T-helper 1 cell (primary cell): ENCODE measurements at places on chromosomes 4 and X.

DNA sequence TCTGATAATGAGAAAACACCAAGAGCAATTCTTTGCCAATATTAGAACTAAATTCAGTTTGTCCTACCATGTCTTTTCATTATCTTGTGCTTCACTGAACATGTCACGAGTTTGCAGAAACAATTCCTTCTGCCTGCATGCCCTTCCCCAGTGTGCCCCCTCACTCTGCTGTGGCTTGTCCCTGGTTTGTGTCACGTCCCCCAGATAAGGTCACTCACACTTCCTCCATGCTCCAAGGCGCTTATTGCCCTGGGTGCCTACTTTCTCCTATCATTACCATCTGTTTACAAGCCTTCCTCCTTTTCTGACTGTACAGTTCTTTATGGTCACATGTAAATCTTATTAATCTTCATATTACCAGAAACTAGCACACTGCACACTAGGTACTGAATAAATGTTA lies 394.1 kb downstream of the KCNIP4 start:
- no peak for DNase-seq

GRCh38 chrX:71650333-71650969 lies 16.9 kb upstream of the LOC101059915 start:
- no peak for DNase-seq

DNA sequence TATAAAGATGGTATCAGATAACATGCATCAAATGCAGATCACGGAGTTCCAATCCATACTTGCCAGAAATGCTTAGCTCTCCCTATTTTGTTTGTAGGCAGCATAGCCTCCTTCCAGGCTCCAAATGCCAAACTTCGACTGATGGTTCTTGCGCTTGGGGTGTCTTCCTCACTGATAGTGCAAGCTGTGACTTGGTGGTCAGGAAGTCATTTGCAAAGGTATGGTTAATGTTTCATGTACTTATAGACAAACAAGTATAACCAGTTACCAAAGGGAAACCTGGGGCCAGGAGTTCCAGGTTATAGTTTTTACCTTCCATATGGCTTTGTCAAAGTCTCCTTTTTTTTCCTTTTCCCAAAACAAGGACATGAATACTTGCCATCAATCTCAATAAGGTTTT lies 5.3 kb downstream of the CWH43 start:
- no peak for DNase-seq

GRCh38 chr4:98203332-98204235 lies 57.6 kb upstream of the RAP1GDS1 start:
- DNase-seq: no peak

- DNase-seq: no peak
These were observed 28.7 kb downstream of the RAB28 start for GRCh38 chr4:13455411-13455810.

GRCh38 chrX:118847676-118848075 lies 24.1 kb downstream of the ZCCHC12 start:
- DNase-seq: no peak

- DNase-seq: no peak
These were observed 113.5 kb upstream of the TMEM164 start for GRCh38 chrX:109889289-109890006.

- DNase-seq: no peak
These were observed 24.7 kb downstream of the TECRL start for GRCh38 chr4:64384237-64385203.

DNA sequence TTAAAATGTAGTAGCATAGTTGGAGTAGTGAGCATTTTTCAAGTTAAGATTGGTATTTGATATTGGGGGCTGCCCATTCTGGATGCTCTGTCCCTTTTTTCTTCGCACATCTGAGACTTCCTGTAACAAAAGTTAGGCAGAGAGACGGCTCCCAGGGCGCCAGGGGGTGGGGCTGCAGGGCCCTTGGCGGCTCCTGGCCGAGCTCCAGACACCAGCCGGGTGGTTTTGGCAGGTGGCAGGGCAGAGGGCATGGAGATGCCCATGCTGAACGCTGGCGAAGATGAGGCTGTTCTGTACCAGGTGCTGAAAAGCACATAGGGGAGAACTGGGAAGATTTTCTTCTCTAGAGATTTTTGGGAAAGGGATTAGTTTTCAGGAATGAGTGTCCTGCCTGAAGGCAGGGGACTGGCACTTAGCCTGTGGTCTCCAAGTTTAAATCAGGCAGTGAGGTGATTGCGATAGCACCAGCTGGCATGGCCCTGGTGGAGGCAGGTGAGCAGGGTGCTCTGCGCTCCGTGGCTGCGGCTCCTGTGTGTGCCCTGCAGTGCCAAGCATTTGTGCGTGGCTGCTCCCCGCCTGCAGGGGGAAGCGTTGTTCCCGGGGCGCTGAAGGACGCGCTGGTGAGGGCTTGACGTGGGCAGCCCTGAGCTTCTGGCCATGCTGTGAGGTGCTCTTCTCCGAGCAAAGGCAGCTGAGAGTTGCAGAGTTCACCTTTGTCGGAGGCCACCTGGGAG lies 23.6 kb upstream of the HGFAC start:
- DNase-seq: no peak

- DNase-seq: no peak
These were observed 38.7 kb upstream of the KCTD8 start for GRCh38 chr4:44487341-44487740.

GRCh38 chrX:39822133-39822748 lies 275.5 kb downstream of the BCOR start:
- DNase-seq: no peak

DNA sequence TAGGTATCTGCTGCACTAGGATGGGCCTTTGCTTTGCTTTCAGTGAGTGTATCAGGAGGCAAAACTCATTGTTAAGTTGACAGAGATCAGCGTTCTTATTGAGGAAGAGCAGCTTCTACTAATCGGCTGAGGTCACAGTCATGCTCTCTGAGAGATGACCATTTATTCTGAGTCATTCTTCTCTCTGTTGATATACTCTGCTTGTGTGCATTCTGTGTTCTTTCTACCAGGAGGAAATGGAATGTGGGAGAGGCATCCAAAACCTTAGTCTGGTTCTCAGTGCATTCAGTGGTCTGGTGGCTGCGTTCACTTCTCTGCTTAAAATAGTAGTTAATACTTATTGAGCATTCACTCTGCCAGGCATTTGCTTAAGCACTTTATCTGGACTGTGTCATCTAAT lies 66.2 kb downstream of the RRAGB start:
- no peak for DNase-seq

DNA sequence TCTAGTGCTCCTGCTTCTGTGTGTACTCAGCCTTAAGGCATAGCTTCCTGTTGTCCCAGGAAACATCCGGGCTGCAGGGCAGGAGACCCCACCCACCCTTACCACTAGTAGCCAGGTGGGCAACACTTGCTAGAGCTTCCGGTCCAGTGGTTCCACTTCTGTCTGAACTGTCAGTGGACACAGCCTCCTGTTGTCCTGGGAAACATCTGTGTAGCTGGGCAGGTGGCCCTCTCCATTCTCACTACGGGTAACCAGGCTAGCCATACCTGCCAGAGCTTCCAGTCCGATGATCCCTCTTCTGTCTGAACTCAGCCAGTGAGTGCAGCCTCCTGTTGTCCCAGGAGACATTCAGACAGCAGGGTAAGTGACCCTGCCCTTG lies 372.2 kb downstream of the INPP4B start:
- no peak for DNase-seq

- DNase-seq: no peak
These were observed 342.8 kb downstream of the DHX15 start for GRCh38 chr4:24241511-24241910.

- no peak for DNase-seq
These were observed 41.5 kb downstream of the CLCN4 start for GRCh38 chrX:10198254-10198653.

DNA sequence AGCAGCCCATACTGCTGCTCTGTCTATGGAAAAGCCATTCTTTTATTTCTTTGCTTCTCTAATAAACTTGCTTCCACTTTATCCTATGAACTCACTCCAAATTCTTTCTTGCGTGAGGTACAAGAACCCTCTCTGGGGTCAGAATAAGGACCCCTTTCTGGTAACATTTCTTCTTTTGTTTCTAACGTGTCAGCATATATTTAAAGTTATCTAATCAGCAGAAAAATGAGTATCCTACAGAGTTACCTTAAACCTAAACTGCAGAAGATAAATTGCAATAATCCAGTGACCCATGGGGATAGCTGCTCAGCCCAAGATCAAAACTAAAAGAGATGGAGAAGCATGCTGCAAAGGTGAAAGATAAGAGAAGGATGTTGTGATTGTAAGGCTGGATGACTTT lies 4.0 kb downstream of the ADH5 start:
- DNase-seq: no peak

DNA sequence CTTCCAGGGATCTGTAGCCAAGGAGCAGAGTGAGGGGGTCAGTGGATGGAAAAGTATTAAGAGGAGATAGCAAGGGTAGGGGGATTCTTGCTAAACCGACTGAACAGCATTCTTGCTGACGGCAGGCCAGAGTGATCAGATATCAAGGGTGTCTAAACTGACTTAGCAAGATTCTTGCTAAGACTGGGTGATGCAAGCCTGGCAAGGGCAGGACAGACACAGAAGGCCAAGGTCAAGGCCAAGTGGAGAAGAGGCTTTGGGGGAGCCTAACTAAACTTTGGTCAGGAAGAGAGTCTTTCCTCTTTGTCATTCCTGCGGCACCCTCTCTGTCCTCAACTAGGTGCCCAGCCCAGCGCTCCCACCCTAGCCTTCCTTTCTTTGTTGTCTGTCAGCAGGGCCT lies 799 bp downstream of the XPNPEP2 start:
- no peak for DNase-seq

DNA sequence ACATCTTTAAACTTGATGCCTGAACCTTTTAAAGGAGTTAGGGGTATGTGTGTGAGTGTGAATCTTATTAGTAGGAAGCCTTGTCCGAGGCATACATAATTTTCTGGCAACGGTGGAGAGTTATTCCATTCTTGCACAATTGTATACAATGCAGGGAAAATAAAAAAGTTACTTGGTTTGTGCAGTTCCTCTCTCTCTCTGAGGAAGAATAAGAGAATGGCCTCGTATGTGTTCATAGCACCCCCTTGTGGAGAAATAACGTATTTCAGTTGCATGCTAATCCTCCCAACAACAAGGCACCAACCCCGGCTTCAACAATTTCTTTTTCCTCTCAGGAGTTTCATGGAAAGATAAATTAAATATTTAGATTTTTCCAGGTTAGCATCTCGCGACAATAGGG lies 33.7 kb upstream of the FGF13 start:
- peak; percentile 31 for DNase-seq

DNA sequence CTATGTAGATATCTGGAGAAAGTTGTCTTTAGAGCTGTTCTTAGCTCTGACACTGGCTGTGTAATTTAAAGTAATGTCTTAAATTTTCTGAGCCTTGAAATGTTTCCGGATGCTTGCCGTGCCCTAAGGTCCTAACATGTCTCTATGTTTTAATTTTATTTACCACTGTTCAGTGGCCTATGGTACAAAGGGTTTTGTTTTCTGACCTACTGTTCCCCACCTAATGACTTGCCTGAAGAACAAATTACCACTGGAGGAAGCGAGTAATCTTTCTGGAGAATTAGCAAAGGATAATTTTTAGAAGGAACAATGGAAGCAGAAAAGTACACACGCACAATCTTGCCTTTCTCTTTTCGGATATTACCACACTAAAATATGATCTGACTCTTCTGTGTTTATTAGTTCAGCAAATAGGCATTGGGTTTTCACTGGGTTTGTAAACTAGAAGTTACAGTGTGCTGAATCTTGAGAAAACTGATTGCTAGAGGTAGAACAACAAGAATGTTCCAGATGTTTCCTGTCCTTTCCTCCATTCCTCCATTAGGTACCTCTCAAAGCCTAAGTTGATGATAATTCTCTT lies 435.9 kb downstream of the PACRGL start:
- no peak for DNase-seq

GRCh38 chr4:617644-618641 lies 7.4 kb upstream of the PDE6B start:
- DNase-seq: no peak

DNA sequence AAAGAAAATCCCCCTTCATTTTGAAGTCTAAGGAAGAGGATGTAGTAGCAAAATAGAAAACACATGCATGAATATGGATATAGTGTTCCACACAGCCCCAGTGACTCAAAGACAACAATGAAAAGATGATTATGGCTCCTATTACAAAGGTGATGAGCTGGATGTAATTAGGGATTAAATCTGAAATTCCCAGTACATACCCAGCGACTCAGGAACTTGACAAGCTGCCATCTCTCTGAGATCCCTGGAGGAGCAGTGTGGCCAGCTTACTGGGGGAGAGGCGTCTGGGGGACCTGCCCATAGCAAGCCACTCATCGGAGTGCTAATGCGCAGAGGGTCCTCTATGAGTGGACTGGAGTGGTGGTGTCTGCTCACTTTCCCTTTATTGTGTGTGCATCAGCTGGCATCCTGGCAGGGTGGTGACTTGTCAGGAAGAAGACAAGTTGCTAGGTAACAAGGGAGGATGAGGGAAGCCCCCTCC lies 42.7 kb upstream of the MGST2 start:
- DNase-seq: no peak

- DNase-seq: no peak
These were observed 85.1 kb upstream of the UCP1 start for GRCh38 chr4:140653718-140654494.

- DNase-seq: no peak
These were observed 128.6 kb upstream of the NPY2R start for GRCh38 chr4:155079871-155080270.

DNA sequence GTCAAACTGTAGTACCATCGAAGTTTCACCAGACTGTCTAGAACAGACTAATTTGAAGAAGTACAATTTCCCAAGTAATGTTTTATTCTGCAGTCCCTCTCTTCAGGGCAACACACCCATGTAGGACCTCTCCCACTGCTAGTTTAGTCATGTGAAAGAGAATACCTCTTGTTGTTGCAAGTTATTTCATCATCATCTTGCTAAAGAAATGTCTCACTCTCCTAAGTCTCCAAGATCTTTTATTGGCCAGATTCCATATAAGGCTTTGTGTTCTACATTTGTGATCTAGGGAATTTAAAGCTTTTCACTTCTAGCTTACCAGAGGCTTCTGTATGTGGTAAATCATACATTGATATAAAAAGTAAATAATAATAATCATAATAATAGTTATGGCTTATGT lies 745.3 kb upstream of the MAGEB2 start:
- no peak for DNase-seq

DNA sequence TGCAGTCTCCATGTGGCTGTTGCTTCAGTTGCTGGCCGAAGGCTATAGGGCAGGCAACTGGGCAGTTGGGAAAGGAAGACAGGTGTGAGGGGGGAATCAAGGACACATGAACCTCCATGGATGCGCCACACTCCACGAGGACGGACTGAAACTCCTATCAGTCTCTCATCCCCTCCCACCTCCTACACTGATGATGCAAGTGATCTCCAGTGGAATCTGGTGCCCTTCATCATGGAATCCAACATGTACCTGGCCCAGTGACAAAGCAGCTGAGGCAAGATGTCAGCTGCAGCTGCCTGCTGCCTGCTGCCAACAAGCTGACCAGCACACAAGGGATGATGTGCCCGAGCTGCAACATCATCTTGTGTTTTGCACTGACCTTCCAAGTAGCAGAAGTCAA lies 26.0 kb upstream of the MGST2 start:
- no peak for DNase-seq

DNA sequence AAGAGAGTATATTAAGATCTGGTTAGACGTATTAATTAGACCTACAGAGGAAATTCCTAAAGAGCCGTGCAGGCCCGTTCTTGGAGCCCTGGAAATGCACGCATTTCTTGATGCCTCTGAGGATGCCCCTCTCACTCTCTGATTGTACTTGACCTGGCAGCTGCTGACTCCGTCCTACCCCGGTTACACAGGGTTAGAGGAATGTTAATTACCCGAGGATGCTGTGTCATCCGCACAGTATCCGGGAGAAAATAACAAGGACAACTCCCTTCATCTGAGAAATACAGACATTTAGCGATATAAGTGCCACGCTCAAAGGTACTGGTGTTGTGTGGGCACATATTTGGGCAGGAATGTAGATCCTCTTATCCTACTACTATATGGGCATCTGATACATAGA lies 404.6 kb upstream of the FAT1 start:
- no peak for DNase-seq
